ENCODE measurements at places on chromosomes 6 and 20.

- DNase-seq = no peak
Observed at GRCh38 chr6:126422912-126423311, 83.0 kb downstream of the CENPW start.

- DNase-seq = no peak
Observed at GRCh38 chr20:8523684-8524083, 391.6 kb downstream of the PLCB1 start.

GRCh38 chr6:122869437-122870024, 80.5 kb downstream of the SMPDL3A start:
- no peak for DNase-seq

GRCh38 chr20:38759106-38759505, 10.8 kb downstream of the ACTR5 start:
- no peak for DNase-seq

DNA sequence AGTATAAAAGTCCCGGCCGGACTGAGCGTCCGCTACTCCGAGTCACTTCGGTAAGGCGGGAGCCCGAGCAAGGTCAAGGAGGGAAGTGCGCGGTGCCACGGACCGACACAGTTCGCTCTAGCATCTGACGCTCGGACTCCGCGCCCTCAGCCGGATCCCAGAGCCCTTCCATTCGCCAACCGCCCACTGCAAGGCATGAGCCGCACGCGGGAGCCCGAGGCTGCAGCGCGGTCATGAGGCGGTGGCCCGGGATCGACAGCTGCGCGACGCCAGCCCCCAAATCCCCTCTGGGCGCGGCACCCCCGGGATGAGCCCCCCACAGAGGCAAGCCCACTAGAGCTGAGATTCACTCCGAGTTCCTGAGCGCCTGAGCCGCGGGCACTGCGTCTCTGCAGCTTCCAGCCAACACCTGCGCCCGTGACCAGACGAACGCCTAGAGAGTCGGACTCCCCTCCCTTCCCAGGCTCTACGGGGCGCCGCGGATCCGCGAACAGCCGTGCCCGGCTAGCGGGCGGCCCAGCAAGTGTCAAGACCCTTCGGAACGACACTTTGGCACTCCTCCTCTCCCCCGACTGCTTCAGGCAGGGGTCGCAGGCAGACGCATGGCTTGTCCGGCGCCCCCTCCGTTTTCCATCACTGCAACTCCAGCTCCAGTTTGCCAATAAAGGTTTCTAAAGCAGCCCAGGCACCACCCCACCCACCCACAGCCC, 725 bp upstream of the ISM1 start:
- DNase-seq = no peak

- no peak for DNase-seq
Observed at GRCh38 chr6:87049779-87050178, 45.1 kb downstream of the CGA start.

DNA sequence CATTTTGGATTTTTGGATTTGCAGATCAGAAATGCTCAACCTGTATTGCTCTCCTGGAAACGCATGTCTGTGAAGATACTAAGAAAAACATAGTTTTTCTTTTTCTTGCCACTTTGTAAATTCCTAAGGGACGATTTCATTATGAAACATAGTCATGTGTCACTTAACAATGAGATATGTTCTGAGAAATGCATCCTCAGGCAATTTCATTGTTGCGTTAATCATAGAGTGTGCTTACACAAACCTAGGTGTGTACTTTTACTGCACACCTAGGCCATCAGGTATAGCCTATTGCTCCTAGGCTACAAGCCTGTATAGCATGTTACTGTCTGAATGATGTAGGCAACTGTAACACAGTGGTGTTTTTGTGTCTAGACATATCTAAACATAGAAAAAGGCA, 13.4 kb upstream of the THEMIS start:
- DNase-seq = no peak

DNA sequence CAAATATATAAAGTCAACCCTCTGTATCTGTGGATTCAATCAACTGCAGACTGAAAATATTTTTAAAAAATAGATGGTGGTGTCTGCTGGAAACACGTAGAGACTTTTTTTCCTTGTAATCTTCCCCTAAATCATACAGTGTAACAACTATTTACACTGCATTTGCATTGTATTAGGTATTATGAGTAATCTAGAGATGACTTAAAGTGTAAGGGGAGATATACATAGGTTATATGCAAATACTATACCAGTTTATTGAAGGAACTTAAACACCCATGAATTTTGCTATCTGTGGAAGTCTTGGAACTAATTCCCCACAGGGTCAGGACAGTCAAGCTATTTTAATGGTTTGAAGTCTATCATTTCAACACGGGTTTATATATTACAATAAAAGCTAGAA, 10.2 kb downstream of the HDAC2 start:
- no peak for DNase-seq

DNA sequence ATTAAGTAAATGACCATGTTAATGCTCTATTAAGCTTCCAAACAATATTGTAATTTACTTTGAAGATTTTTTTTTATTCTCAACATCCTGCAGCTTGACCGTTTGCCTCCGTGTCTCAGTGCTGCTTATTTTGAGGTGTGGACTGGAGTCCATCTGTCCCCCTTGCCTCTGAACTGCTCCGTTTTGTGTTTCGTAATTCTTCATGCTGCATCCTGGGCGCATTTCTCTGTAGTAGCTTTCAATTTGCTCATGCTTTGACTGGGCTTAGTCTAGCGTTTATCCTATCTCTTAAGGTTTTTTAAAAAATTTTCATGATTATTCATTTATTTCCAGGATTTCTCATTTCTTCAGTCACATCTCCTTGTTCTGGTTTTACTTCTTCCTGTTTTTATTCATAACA, 37.8 kb downstream of the PTPN1 start:
- no peak for DNase-seq

DNA sequence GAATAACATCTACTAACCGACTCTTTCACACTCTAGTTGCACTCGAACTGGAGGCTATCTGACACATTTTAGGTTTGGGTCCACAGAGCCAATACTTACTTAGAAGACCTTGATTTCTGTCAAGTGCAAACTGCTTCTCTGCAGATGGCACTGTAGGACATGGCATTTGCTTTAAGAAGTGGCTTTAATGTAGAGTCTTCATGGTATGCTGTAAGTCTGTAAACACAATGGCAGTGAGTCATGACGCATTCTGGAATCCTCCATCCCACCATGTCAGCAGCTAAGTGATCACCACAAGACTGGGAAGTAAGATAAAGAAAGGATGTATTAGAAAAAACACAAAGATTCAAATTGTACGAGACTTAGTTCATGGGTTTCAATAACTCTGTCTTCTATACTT, 377.0 kb upstream of the NOX3 start:
- DNase-seq = no peak

DNA sequence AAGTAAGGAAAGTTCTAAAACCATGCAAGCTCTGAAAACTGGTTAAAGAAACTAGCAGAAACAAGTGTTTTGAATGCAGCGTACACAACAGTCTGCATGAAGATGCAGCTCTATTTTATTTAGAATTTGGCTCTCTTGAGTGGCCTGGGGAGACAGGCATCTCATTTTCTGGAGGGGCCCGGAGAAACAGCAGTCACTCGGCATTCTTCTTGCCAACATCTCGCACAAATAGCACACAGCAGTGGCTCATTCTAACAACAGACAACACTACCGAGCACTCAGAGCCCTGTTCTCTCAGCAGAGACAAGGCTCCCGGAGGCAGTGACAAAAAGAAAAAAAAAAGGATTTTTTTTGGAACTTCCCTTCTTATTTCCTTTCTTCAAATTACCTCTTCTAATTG, 108.5 kb upstream of the STMND1 start:
- no peak for DNase-seq

DNA sequence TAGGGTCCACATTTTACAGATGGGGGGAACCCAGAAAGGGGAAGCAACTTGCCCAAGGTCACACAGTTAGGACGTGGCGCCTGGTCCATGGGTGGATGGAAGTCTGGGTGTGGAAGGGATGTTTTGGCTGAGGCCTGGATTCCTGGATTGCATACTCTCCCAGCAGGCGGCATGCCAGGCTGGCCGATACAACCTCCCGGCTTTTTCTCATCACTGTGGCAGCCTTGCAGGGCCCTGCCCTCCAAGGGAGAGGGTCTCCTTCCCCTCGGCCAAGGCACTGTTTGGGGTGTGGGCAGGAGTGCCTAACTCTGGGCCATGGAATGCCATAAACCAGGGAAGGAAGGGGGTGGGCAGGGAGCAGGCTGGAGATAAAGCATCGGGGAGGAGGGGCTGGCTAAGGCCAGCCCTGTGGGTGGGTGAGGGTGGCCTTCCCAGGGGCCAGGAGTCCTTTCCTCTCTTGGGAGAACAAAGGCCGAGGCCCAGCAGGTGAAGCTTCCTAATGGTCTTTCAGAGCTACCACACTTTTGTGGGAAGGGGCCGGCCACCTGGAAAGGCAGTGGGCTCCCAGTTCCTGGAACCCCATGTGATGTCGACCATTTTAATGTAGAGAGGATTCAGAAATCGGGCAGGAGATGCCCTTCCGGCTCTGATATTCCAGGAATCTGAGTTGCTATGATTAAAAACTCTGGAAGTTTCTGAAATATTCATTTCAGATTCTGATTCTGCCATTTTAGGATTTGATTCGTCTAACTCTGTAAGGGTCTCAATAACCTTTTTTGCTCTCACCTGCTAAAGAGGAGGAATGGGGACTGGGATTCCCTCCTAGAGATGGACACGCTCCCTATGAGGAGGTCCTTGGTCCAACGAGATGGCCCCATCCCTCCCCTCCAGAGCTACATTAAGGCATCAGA, 4.2 kb downstream of the FOXS1 start:
- DNase-seq = no peak

DNA sequence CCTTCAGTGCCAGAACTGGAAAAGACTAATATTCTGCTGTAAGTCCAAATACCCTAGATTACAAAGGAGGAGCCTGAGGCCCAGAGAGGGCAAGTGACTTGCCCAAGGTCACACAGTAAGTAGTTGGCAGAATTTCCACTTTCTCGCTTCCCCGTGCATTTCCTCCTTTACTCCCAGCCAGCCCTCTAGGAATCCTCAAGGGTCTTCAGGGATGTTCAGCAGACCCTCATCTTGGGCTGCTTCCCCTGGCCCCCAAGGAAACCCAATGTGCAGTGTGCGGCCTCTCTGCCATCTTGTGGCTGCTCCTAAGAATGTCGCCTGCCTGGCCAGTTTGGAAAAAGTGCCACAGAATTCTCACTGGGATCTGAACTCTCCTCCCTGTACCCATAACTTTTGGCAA, 217.7 kb upstream of the LRFN2 start:
- DNase-seq = no peak

- peak; percentile 6 for DNase-seq
Observed at GRCh38 chr6:52063584-52064344, 23.6 kb downstream of the PKHD1 start.

GRCh38 chr6:133289733-133290306, 48.7 kb downstream of the EYA4 start:
- no peak for DNase-seq

DNA sequence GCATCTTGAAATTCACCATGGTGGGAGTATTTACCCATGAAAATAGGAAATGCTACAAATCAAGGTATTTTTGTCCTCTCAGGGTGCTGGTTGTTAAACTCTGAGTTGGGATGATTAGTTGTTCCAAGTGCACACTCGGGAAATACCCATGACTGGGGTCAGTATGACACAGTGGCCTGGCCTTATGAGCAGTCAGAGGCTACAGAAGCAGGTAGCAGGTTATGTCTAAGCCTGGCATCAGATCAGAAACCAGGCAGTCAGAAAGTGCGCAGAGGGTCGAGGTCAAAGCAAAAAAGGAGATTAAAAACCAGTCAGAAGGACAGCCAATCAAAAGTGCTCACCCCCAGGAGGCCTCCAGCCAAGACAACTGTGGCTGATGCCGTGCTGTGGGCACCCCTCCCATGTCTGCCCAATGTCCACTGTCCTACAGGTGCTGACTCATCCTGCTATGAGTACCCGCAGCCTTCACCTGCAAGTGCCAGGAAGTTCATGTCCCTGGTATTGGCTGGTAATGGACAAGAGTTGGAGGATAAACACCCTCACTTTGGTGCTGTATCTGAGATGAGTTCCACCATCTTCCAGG, 117.4 kb upstream of the SLC24A3 start:
- no peak for DNase-seq

DNA sequence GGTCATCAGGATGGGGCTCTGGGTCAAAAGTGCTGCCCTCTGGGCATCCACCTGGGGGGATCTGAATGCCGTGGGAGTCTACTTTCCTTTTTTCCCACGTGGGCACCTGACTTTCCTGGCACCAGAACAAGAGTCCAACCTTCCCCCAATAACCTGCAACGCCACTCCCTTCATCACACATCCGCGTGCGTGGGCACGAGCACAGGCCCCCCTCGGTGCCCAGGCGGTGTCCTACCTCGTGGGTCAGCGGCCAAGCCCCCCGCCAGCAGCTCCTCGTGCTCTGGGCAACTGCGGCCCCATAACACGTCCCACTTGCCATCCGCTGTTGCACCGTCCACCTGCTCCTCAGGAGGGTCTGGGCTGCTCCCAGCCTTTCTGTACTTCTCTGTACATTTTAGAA, 87.0 kb downstream of the YTHDF1 start:
- DNase-seq = no peak

All from effector CD8-positive, alpha-beta T cell (primary cell).